Fibroblast of skin of right quadriceps (primary cell): ENCODE measurements at places on chromosomes 3 and 15.

DNA sequence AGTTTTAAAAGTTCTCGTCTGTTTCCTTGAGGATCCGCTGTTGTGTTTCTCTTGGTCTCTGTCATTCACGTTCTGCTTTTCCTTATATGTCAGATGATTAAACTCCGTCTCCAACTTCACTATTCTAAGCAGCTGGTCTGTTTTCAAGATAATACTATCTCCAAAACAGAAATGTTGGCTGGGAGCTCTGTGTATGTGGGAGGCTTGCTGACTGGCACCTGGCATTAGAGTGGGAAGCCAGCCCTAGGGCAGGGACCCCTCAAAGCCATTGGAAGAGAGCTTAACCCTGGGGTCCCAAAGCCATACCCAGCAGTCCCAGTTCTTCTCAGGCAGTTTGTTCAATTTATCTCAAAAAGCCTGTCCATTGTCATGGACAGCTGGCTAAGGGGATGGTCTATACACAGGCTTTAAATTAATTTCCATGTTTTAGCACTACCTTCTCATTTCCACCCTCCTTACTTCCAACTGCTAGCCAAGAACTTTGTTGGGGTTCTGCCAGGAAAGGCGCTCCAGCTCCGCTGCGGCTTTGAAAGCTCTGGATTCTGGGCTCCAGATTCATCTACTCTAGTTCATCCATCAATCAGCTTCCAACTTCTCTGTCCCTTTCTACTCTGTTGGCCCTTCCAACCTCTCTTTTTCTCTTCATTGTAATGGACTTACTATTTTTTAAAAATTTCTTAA, 9.2 kb downstream of the BTBD1 start:
- DNase-seq, result no peak

DNA sequence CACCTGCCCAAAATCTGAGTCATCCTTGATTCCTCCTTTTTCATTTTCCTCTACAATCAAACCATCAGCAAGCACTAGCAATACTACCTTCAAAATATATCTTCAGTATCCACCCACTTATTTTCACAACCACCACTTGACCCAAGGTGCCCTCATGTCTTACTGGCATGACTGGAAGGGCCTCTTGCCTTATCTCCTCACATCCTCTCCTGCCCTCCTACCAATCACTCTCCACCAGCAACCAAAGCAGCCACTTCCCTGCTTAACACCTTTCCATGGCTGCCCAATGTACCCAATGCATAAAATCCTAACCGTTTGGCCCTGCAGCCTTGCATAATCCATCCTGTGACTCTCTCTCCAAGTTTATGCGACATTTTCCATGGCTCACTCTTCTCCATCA, 76.0 kb downstream of the MTHFS start:
- no peak for DNase-seq

DNA sequence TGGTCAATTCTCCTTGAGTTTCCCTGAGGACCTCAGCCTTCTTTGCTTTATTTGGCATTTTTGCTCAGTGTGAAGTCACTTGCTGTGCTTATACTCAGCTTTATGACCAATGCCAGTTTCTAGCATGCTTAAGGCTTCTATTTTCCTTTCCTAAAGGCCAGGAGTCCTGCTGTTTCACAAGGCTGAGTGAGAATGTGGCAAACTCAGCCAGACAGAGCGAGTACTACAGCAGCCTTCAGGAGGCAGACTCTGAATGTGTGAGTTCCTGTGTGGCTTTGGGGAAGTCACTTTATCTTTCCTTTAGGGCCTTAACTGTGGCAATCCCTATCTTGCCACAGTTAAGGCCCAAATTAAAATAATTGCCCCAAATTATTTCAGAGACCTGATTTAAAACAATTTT, 213.2 kb upstream of the MRPL3 start:
- DNase-seq, result no peak

- peak; percentile 2 for DNase-seq
These were observed 850.0 kb downstream of the EPHA3 start for GRCh38 chr3:89957451-89957850.

GRCh38 chr3:56406826-56407515, 61.3 kb downstream of the ERC2 start:
- no peak for DNase-seq
